NCI-H226 (cell line): ENCODE measurements at places on chromosomes 4 and X.
A peak's percentile ranks its signal among the peaks of the same experiment; 100 is the strongest.

GRCh38 chrX:23331701-23332100 lies 2.9 kb upstream of the PTCHD1 start:
- DNase-seq, result no peak

DNA sequence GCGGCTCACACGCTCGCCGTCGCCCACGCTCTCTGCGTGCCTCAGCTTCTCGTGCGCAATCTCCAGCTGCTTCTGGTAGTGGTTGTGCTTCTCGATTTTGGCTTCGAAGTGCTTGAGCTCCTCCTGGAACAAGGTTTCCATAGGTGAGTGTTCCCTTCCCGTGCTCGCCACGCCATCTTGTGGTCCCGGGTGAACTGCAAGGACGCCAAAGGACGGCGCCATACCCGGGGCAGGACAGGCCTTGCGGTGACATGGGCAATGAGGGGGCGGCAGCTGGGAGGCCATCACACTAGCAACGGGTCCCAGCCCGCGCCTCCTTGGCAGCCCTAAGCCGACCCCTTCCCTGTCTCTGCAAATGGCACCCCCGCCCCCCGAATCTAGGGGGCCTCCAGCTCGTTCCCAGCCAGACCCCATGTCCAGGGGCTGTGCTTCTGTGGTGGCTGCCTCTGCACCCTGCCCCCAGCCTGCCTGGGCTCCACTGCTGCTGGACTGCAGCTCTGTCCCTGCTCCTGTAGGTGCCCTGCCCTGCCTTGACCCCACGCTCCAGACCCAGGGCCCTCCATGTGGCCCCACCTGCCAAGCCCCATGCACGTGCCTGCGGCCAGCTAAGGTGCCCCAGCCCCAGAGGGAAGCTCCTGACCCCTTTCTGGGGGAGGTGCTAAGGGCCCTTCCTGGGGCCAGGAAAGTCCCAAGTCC lies 17.3 kb downstream of the LRPAP1 start:
- DNase-seq, result no peak

DNA sequence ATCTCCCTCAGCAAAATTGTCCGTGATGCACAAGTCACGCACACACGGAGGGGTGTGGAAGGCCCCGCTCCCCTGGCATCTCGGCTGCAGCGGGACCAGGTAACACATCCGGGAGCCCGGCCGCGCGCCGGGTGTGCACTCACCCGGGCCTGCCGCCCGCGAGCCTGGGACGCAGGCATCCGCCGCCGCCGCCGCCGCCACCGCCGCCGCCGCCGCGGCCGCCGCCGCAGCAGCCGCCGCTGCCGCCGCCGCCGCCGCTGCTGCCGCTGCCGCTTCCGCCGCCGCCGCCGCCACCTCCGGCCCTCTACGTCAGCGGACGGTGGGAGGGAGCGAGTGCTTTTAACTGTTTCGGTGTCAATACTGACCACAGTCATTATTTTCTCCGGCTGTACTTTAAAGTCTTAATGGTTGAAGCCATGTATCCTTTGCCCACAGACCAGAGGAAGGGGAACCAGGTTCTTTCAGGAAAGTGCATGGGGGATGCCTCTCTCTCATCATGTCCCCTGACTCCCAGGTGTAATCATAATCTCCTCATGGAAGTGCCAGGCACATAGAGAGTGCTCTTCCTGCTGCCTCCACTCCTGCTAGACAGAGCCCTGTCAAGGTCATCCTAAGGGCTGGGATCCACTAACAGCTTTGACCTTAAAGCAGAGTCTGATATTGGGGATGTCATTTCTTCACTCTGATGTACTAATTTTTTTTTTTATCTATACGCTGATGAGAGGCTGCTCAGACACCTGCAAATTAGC lies 38.0 kb downstream of the MAGEE2 start:
- no peak for DNase-seq

DNA sequence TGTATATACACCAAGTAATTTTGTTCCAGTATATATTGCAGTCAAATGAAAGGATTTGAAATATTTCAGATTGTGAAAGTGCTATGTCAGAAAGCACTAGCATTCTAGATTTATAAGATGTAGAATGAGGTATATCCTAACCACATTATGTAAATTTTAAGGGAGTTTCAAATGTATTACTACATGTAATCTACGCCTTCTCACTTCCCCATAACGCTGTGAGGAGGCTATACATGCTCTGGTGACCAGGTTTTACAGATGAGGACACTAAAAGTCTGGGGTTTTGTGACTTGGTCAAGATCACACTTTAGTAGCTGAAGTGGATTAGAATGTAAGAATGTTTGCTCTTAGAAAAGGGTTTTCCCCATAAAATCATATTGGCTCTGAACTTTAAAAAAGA lies 8.1 kb downstream of the ENPEP start:
- DNase-seq, result no peak

DNA sequence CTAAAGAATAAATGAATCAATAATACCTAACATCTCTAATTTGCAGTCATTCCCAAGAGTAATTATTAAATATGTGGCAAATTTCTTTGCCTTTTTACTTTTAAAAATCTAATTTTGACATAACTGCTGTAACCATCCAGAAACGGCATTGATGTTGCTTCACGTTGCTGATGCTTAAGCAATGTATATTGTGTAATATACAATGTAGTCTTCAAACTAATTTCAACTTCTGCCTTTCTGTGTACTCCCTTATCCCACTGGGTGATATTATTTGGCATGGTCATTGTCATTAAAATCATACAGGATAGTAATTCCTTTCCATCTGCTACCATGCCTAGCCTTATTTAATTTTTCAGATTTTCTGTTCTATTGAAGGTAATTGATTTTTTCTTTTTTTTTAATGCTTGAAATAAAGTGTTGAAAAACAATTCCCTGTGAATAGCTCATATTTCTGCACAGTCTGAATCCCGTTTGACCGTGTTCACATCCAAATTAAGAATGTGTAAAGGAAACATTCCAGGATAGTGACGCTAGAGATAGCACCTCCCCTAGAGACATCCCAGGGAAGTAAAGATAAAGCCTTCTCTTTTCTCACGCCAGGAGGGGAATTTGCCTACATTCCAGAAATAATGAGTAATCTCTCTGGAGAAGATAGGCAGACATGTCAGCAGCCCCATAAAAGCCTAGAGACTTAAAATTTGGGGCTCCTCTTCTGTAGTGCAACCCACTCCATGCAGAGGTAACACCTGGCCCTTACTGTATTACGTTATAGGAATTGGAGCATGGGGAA lies 8.6 kb downstream of the FAM200B start:
- DNase-seq, result peak; percentile 95

GRCh38 chr4:11073621-11074051 lies 355.1 kb downstream of the HS3ST1 start:
- DNase-seq, result no peak

DNA sequence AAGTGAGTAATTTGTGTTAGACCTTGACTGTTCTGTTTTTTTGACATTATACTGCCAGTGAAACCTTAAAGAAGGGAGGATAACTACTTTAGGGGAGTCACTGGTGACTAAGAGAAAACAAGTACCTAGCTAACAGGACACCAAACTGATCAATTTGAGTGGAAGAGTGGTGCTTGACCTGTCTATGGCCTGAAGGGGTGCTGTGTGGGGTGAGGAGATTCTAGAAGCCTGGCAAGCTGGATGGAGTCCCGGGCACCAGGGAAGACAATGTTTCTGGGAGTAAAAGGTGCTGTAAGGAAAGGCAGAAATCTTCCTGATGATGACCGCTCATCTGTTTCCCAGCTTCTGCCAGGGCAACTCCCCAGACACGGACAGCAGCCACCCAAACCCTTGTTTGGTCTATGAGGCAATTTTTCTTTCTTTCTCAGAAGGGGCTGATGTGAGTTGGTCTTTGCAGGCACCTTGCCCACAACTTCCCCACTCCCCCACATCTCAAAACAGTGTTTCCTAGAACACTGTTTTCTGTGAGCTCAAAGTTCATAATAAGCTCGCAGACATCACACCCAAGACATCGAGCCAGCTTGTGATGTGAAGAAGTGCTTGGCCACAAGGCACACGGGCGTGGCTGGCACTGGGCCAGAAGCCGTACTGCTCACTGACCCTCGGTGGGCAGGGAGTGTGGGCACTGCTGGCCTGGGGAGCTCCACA lies 4.6 kb downstream of the TXK start:
- DNase-seq, result peak; percentile 34

DNA sequence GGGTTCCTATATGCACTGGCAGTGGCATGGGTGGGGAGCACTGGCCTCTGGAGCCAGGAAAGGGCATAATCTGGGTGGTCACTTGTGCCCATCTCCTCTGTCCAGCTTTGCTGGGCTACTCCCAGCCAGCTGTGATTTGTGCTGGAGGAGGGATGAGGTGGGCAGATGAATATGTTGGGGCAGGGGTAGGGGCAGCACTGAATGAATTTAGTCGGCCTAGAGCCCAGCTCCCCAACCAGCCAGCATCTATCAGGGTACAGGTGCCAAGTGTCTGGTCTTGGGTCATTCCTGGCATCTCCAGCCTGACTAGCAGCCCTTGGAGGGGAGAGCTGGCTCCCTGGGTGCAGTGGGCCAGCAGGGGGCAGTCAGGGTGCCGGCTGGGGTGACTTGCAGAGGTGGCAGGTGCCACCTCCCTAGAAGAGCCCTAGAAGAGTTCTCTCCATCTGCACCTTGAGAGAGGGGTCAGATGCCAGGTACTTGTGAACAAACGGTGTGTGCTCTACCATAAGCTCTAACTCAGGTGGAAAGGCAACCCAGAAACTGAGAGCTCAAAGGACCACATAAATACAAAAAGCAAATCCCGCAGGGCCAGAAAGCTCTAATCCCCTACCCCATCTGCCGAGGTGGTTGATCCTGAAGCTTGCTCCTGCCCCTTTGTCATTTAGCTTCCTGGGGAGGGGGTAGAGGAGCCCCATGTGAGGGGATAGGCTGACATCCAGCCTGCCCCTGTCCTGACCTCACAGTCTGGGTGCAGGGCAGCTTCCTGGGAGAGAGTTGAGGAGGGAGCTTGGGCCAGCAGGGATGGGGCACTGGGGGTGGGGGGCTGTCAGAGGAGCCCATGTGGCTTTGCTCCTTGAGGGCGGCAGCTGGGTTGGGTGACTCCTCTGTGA lies 2.2 kb downstream of the SORCS2 start:
- DNase-seq, result no peak

GRCh38 chrX:70054391-70054790 lies 4.7 kb upstream of the AWAT2 start:
- DNase-seq, result no peak

DNA sequence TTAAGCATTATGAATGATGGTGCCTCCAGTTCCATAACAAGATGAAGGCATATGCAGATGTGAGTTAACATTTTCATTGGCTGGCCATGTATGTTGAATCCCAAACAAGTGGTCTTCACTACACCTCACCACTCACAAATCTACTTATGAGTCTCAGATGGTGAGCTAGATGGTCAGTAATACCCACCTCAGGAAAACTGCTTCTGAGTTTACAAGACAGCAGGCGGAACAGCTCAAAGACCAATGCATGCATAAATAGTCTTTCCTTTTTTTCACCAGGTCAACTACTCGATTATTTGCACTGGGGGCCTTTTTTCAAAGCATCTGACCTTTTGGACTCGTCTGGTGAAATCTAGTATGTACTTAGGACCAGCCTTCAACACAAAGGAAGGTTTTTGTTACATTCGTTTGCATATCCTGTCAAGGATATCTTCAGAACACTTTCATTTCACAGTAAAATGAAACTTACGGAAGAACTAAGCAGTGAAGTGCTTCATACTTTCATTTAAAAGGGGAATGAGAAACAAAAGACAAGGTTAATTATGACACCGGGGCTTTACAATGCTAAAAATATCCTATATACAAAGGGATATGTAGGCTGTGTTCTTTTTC lies 23.1 kb upstream of the TLR7 start:
- no peak for DNase-seq

DNA sequence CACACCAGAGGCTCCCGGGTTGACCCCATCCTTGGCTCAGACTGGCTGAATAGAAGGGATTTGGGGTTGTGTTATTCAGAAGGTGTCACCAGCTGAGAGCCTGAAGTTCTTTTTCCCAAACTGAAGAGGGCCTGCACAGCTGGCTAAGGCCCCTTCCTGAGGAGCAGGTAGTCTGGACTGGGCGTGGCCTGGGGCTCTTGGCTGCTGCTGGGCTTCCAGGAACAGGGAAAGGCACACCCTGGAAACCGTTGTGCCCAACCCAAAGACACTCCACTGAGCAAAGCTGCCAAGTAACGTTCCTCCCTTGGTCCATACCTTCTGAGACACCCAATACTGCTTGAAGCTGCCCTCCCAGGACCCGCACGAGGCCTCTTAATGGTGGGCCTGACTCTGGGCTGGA lies 8.3 kb upstream of the CXCR3 start:
- DNase-seq, result no peak

DNA sequence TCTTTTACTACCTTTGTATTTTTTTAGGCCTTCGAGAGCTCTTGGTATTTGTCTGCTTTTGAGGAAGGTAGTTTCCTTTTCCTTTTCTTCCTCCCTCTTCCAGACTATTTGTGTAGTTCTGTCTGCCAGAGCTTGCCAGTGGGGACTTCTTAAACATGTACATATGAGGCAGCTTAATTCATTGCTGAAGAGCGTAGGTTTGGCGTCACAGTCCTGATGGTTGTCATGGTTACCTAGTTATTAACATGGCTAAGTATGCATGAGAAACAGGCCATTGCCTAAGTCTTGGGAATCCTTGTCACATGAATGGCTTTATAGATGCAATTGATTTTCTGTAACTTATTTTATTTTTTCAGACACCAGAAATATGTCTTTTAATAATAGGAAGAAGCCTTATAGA lies 48.5 kb upstream of the ARMCX2 start:
- no peak for DNase-seq
